ENCODE measurements at places on chromosomes 6 and 20.
A peak's percentile ranks its signal among the peaks of the same experiment; 100 is the strongest.

DNA sequence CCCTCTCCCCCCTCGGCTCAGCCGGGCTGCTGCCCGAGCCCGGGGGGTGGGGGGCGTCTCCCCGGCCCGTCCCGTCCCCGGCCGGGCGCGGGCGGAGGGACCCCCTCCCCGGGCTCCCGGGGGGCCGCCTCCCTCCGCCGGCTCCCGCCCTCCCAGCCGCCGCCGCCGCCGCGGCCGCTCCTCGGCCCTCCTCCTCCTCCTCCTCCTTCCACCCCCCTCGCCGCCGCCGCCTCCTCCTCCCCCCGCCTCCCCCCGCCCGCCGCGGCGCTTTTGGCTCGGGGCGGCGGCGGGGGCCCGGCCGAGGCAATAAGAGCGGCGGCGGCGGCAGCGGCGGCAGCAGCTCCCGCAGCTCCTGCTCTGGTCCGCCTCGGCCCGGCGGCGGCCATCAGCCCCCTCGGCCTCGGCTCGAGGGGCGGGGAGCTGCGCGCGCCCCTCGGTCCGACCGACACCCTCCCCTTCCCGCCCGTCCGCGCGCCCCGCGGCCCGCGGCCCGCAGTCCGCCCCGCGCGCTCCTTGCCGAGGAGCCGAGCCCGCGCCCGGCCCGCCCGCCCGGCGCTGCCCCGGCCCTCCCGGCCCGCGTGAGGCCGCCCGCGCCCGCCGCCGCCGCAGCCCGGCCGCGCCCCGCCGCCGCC is 38.7 kb downstream of the GNAS start:
- DNase-seq: peak; percentile 78

GRCh38 chr20:12394786-12395185 is 477.1 kb downstream of the BTBD3 start:
- no peak for DNase-seq

DNA sequence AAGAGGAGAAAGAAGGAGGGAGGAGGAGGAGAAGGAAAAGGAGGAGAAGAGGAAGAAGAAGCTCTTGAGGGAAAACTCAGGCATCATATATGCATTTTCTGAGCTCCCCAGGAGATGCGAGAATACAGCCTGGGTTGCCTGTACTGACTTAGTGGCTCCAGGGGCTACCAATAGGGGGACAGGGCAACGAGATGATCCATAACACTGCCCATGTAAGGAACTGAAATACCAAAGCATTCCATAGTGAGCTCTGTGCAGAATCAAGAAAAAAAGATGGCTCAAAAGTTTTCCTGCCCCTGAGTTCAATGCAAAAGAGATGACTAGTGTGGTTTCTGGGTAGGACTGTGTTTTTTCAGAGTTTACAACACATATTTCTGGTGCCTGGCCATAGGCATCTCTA is 258.7 kb downstream of the ALDH8A1 start:
- no peak for DNase-seq

DNA sequence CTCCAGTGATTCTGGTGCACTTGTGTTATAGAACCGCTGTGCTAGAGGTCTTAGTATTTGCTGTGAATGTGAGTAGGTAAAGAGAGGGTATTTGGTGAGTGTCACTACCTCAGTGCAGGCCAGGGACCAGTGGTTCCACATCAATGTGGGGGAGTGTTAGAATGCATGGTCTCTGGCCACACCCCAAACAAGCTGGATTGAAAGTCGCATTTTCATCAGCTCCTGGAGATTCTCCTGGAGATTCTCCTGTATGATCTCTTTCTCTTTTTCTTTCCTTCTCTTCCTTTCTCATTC is 26.8 kb upstream of the BCAS1 start:
- DNase-seq: no peak

DNA sequence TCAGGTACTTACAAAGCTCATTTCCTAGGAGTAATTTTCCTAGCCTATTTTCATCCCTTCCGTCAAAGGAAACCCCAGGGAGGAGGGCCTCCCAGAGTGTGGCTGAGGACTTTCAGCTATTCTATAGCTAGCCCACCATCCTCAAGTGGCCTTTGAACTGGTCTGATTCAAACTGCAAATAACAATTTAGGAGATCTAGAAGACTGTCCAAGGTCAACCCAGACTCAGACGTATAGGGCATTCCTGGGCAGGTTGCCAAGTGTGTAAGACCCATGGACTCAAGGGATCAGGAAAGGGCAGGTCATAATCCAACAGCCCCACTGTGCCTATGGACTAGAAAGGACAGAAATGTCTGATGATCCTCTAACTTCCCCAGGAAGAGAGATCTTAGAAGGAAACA is 2.1 kb upstream of the RRAGD start:
- DNase-seq: no peak

- no peak for DNase-seq
Measured at GRCh38 chr6:111692327-111693164, 86.9 kb upstream of the TRAF3IP2 start.

DNA sequence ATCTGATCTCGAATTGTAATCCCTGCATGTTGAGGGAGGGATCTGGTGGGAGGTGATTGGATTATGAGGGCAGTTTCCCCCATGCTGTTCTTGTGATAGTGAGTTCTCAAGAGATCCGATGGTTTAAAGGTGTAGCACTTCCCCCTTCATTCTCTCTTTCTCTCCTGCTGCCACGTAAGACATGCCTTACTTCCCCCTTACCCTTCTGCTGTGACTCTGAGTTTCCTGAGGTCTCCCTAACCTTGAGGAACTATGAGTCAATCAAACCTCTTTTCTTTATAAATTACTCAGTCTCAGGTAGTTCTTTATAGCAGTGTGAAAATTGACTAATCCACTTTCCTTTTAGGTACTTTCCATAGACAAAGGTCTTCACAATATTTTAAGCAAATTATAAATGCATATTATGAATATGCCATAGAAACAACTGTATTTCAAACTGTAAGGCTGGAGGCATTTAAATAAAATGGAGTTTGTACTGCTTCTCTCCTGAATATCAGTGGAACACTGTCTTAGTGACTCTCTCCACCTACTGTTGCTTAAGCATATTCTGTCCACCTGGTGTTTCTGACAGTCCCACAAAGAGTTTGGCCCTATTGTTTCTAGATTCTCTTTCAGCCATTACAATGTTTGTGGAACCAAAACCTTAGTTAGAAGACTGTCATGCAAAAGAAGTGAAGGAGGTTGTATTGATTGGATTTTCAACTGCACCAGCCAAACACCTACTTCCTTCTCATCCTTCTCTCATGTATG is 24.3 kb upstream of the IL17A start:
- no peak for DNase-seq

Data from GM13976 (cell line).